ENCODE measurements at places on chromosomes 5 and 9.

GRCh38 chr9:4936823-4937222 is 48.2 kb upstream of the JAK2 start:
- DNase-seq, result no peak

DNA sequence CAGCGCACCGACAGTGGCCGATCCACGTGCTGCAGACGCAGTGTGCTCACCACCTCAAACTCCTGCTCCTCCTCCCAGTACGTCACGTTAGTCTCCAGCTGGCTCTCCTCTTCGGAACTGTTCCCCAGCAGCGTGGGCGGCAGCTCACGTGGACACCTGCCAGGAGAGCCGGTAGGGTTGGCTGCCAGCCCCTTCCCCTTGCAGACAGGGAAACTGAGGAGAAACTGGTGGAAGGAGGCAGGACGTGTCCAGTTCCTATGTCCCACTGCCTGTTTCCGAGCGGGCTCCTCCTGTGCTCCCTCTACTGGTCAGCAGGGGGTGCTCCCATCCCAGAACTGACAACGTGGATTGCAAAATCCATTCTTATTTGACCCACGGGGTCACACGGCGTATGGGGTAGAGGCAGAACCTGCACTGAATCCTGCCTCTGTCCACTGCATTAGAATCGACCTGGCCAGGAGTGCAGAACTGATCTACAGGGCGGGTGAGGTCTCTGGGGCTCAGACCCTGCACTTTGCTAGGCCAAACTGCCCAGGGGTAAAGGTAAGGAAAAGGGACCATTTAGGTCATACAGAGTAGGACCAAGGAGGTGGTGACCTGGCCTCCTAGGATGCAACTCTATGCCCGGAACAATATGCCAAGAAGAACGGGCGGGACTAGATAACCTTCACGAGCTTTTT is 25.7 kb downstream of the PDGFRB start:
- peak; percentile 59 for DNase-seq

DNA sequence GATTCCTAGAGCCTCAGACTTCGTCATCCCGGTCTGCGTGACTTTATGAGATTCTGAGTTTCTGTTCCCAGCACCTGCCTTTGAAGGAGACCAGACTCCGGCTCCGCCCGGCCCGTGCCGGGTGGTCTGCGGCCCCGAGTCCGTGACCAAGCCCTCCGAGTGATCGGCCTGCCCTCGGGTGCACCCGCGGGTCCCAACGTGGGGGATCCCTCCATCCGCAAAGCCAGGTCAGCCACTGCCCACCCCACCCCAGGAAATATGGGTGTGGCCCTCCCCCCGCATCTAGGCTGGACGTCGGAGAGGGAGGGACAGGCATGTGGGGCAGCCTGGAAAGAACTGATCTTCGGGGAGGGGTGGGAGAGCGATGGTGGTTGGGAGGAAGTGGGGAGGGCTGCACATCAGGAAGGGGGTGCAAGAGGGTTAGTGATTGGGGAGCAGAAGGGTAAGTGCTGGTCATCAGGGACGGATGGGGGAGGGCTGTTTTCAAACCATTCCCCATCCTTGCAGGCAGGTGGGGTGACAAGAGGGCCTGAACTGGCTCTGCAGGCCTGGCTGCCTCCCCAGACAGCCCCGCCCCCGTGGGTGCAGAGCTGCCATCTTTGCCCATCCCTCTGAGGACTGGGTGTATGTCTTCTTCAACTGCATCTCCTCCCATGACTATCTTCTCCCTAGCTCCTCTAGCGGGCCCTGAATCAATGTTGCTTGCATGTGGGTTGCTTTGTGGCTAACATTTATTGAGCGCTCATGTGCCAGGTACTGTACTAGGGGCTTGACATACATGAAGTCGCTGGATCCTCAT is 747 bp downstream of the LRSAM1 start:
- DNase-seq, result peak; percentile 53

DNA sequence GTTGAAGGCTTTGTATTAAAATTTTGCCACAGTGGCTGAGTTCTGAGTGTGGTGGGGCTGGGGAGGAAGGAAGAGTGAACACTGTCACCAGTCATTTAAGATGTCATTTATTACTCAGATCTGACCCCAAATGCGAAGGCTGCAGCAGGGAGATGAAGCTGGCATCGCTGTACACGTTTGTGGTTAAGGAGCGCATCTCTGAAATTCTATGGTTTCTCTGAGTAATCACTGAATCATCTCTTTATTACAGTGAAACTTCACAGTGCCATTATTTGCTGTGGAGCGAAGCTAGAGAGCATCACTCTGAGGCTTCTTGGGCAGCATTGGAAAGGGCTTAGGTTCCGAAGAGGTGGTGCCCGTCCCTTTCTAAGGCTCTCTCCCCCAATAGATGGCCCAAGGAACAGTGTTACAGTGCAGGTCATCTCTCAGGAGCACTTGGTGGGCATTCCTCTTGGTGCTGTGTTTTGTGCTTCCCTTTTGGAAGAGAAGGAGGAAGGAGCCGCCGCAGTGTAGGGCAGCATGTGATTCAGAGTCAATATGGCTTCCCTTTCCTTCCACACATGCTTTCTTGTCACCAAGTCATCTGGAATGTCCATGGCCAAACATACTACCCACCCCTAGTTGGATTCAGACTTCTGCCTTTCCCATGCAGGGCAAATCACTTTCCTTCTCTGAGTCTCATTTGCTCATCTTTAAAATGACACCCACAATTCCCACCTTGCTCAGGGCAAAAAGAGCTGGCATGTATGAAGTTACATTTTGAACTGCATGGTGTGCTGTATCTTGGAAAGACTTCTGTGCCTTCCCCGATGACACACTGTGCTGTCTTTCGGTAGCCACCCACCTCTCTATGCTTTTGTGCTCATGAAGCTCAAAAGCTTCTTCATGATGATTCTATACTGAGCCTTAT is 9.3 kb upstream of the TEX48 start:
- peak; percentile 96 for DNase-seq

- DNase-seq, result no peak
Observed at GRCh38 chr5:74469234-74469994, 171.1 kb downstream of the ENC1 start.

- DNase-seq, result no peak
Observed at GRCh38 chr9:123345567-123345955, 10.4 kb upstream of the CRB2 start.

- DNase-seq, result no peak
Observed at GRCh38 chr5:82664732-82665131, 386.6 kb upstream of the RPS23 start.

GRCh38 chr5:124614836-124615385 is 131.5 kb downstream of the ZNF608 start:
- DNase-seq, result no peak

GRCh38 chr9:115164511-115164974 is 46.6 kb upstream of the TNC start:
- DNase-seq, result peak; percentile 89

GRCh38 chr9:76620996-76621395 is 143.2 kb upstream of the PCA3 start:
- no peak for DNase-seq

GRCh38 chr9:122445155-122445749 is 32.5 kb downstream of the OR1J1 start:
- peak; percentile 92 for DNase-seq

DNA sequence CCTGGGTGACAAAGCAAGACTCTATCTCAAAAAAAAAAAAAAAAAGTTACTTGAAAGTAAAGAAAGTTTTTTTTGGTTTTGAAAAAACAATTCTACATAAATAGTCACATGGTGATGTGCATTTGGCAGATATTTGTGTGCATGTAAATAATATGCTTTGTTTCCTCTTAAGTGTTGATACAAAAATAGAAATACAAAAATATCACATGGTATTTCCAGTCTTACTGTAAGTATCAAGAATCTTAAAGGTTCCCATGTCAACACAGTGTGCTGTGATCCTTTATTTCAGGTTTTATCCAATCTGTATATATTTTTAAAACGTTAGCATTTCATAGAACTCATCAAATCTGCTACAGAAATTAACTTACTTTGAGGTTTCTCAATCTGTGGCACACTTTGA is 521.9 kb downstream of the TLE4 start:
- DNase-seq, result no peak

GRCh38 chr9:25648116-25648515 is 30.1 kb downstream of the TUSC1 start:
- no peak for DNase-seq

GRCh38 chr5:127564002-127564769 is 46.7 kb downstream of the PRRC1 start:
- DNase-seq, result peak; percentile 60

- peak; percentile 21 for DNase-seq
Observed at GRCh38 chr5:102663749-102664530, 91.2 kb upstream of the PAM start.

- DNase-seq, result no peak
Observed at GRCh38 chr5:66337626-66338226, 193.6 kb downstream of the SREK1 start.

- no peak for DNase-seq
Observed at GRCh38 chr5:90408571-90409317, 812 bp downstream of the CETN3 start.

DNA sequence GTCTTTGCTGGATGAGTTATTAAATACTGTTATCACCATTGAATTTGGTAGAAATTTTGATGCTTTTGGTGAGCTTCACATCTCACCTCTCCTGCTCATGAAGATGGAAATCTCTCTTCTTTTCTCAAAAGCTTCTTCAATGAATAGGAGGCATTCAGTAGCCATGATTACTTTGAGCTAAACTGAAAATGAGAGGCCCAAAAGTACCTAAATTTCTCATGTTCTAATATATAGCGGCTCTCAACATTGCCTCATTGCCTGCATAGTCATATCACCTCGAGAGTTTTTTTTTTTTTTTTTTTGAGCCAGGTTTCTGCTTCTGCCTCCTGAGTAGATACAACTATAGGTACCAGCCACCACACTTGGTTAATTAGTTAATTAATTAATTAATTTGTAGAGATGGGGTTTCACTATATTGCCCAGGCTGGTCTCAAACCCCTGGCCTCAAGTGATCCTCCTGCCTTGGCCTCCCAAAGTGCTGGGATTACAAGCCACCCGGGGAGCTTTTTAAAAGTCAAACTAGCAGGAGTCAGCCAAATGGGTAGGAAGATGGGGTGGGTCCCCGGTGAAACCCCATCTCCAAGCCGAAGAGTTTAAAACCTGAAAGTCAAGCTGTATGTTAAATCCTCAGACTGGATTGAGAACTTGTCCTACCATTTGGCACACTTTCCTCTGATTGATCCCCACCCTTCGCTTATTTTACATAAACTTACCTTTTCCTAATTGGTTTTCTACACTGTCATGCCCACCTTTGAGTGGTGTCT is 169.0 kb downstream of the DOCK2 start:
- no peak for DNase-seq

GRCh38 chr9:37284636-37285035 is 137.9 kb upstream of the GRHPR start:
- DNase-seq, result peak; percentile 90

DNA sequence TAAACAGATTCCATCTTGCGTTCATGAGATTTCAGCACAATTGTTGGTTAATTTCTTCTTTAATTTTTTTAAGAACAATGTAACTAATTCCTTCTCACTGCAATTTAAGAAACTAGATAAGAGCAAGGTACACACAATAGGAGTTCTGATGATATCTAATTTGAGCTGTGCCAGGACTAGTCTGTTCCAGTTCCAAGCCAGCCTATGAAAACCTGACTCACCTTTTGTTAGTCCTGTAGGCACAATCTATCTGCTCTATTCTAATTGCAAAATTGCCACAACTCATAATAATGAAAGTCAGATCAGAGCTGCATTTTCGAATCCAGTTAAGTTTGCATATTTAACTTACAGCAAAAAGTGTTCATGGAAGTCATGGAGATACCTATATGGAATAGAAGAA is 494.1 kb upstream of the TUSC1 start:
- DNase-seq, result no peak

GRCh38 chr5:179731791-179732411 is 721 bp upstream of the MAML1 start:
- DNase-seq, result peak; percentile 69
